NCI-H510A (cell line): ENCODE measurements at places on chromosomes 13 and 19.

- DNase-seq = no peak
These were observed 3.4 kb downstream of the PCDH9 start for GRCh38 chr13:67226696-67227095.

DNA sequence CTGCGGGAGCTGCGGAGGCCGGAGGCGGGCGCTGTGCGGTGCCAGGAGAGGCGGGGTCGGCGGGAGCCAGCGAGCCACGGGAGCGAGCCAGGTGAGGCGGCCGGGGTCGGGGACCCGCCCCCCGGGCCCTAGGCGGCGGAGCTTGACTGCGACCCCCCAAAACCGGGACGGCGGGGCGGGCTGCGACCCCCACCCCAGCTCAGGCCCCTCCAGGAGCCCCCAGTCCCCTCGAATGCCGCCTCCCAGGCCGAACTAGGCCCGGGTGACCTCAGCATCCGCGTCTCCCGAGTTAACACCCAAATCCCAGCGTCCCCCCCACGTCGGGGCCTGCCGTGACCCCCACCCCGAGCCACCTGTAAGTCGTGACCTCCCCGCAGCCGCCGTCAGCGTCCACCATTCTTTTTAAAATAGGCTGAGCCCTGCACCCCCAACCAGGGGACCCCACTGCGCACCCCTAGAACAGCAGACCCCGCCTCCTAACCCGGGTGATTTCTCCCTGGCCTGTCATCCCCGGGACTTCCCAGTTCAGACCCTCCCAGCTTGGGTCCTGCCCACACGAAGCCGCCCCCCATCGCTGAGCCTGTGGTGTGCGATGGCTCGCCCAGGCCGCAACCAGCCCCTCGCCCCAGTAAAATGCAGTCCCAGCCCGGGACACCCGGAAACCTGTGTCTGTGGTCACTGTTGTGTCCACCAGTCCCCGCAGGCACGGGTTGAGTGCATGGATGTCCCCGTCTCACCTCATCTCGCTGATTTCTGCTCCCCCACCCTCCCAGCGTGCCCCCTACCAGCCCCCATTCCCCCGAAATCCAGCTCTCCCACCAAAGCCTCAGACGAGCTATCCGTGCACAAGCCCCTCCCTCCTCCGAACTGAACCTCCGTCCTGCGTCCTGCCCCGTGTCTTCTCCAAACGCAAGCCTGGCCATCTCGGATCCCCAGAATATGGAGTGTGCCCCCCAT is 551 bp downstream of the FZR1 start:
- no peak for DNase-seq

- DNase-seq = no peak
These were observed 90.9 kb downstream of the NALCN start for GRCh38 chr13:101325423-101325822.

GRCh38 chr13:78875792-78876580 is 217.0 kb upstream of the OBI1 start:
- DNase-seq = no peak

GRCh38 chr19:43438291-43439031 is 23.8 kb downstream of the TEX101 start:
- no peak for DNase-seq

DNA sequence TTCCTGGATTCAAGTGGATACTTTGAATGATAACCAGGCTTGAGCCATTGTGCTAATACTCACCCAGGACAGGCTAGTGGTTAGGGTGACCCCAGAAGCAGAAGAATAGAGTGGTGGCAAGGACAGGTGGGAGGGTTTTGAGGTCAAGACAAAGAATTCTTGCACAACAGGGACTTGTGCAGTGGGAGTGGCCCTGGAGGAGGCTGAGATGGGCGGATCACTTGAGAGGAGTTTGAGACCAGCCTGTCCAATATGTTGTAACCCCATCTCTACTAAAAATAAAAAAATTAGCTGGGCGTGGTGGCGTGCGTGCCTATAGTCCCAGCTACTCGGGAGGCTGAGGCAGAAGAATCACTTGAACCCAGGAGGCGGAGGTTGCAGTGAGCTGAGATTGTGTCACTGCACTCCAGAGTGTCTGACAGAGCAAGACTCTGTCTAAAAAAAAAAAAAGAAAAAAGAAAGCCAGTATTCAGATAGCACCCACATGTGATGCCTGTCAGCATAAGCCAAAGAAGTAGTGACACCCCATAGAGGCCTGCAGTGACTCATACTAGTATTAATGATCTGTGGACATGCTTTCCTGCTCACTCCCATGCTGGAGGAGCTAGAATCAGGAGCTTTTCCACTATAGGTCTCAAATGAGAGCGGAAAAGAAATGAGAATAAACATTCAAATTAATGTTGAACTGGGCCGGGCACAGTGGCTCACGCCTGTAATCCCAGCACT is 78.7 kb downstream of the RNF17 start:
- no peak for DNase-seq

DNA sequence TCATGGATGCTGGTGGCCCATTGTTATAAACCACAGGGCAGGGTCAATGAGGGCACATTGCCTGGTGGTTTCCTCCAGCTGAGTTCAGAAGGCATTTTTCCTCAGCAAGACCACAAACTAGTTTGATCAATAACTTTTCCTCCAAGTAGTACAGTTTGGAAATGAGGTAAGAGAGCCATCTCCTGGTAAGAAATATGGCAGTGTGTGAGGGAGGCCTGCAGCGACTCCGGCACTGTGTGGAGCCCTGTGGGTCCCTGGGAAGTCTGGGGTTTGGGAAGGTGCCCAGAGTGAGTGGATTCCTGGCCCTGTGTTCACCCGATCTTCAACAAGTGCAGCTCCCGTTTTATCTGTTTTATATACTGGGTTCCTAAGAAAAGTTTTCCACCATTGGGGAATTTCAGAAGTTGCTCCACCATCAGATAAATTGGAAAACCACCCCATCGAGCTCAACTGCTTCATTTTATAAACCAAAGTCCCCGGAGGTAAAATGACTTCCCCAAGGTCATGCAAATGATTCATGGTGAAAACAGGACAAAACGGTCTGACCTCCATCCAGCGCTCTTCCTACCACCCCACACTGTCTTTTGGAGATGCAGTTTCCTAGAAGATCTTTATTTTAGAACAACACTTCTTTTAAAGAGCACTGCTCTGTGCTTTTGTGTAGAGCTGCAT is 148.4 kb downstream of the KATNAL1 start:
- DNase-seq = no peak

DNA sequence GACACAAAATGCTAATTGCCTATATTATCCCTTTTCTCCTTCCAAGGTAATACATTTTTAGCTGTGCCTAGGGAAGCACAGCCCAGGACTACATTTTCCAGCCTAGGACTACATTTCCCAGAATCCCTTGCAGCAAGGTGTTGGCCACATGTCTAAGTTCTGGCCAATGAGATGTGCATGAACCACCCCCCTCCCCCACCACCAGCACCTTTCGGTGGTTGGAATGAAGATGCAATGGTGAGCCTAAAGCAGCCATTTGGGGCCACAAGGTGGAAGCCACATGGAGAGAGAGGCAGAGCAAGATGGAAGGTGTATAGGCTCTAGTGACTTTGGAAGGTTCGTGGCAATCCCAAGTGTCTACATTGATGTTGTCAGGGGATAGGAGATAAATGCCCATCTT is 16.2 kb downstream of the UNC13A start:
- DNase-seq = peak; percentile 39

DNA sequence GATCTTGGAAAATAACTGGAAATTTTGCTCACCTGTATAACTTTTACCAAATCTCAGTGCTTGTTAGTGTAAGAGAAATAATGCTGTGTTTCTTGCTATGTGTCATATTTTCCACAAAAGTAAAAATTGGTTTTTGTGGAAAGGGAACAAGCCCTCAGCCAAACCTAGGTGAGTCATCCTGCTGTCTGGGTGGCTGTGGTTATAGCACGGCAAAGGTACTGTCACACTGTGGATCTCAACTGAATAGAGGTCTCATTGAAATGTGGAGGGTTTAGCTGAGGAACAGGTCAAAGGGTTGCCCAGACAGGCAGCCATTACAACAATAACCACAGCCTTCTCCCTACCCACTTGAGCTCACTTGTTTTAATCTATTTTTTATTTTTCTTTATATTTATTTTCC is 338.8 kb upstream of the DACH1 start:
- no peak for DNase-seq
